ENCODE measurements at places on chromosomes 6 and 20.

DNA sequence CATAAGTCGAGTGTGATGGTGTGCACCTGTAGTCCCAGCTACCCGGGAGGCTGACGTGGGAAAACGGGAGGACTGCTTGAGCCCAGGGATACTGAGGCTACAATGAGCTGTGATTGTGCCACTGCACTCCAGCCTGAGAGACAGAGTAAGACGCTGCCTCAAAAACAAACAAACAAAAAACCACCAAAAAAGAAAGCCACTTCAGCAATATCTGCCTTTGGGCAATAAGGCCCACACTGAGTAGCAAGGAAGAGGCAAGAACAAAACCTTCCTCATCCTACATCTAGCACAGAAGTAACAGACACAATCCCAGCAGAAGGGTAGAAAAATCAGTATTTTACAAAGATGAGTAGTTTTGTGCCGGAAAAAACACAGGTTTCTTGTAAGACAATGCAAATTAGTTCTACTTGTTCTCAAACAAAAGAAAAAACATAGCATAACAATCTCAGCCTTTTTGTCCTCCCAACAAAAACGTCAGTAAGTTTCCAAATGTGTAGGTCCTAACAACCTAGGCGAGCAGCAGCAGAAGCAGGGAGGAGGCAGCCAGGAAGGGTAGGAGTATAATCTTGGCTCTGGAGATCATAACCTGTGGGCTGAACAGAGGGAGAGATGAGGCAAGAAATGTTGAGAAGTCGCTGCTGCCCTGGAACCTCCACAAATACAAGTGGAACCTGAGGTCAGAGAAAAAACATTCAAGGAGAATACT is 5.7 kb downstream of the PPP1R10 start:
- peak; percentile 50 for DNase-seq

DNA sequence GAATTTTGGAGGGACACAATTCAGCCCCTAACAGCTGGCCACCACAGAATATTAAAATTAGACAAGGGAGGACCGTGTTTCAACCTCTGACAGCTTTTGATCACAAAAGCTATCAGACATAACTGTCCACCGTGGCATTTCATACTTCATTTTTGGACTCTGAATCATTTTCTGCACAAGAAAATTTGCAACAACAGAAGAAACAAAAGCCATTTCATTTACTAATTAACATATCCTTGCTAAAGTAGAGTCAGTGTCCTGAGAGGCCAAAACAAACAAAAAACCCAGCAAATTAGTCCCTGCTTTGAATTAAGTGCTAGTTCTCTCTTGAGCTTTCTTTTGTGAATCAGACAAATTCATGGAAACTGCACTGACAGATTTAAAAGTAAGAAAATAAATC is 17.6 kb upstream of the COL12A1 start:
- DNase-seq = no peak

DNA sequence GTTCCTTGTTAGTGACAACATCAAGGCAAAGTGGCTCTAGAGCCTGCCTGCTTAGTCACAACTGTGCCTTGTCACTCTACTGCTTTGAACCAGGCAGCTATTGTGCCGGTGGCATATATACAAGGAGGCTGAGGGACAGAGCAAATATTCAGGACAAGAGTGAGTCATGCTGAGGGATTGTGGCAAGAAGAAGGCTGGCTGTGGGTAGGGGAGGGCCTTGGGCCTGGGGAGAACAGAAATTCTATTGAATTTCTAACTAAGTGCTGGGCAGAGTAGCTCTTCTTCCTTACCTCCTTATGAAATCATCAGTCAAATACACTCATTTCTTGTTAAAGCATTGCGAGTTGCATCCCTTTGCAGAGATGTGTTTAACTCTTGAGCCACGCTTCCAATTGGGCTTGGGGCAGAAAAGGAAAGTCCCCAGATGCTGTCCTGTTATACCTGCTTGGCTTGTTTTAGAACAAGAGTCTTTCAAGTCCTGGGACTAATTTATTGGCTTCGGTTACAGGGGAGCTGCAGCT is 59.7 kb downstream of the PFDN4 start:
- no peak for DNase-seq

DNA sequence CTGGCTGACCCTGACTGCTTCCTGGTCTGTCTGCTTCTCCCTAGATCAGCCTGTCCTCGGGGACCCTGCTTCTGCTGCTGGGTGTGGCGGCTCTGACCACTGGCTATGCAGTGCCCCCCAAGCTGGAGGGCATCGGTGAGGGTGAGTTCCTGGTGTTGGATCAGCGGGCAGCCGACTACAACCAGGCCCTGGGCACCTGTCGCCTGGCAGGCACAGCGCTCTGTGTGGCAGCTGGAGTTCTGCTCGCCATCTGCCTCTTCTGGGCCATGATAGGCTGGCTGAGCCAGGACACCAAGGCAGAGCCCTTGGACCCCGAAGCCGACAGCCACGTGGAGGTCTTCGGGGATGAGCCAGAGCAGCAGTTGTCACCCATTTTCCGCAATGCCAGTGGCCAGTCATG is 6.3 kb downstream of the NRSN2 start:
- DNase-seq = no peak

GRCh38 chr6:37552267-37552666 is 52.6 kb upstream of the CCDC167 start:
- no peak for DNase-seq

GRCh38 chr20:57053793-57054552 is 212.5 kb downstream of the BMP7 start:
- DNase-seq = no peak

DNA sequence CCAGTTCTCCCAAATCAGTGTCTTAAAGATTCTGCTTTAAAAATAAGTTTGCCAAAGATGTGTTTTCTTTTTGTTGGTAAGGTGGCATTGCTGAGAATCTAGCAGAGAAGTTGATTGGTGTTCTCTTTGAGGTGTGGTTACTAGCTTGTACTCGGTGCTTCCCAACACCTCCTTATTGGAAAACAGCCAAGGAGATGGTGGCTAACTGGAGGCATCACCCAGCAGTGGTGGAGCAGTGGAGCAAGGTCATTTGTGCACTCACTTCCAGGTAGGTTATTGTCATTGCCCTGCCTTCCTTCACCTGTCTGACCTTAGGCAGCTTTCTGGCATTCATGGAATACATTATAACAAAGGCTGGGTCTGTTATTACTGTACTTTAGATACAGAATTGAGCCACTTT is 26.7 kb downstream of the RALGAPB start:
- no peak for DNase-seq

DNA sequence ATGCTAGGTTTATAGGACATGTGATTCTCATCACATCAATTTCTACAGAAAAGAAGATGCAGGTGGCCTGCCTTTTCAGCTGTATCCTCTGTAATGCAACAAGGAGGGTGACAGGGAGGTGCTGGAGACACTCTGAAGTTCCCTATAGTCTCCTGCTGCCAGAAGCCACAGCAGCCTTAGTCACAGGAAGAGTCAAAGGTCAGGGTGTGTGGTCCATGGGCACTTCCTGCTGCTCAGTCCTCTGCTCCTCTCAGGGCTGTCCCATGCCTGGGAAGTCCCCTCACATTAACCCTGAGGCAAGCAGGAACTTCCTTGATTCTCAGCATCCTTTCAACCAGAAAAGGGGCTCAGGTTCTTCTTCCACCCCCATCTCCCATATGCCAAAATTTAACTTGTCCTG is 144.8 kb upstream of the FOXA2 start:
- DNase-seq = no peak

DNA sequence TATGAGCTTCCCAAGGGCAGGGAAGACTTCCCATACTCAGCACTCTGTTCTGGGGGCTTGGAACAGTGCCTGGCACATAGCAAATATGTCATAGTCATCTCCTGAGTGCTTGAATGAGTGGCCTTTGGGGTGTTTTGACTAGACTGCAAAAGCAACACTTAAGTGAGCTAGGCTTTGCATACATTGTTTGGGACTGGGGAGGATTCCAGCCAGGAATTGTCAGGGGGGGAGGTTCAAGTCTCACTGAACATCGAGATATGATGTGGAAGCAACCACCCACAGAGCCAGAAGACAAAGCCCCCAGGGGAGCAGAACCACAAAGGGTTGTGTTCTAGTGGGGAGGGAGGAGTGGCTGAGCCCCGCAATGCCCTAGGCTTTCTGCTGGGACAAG is 98.4 kb downstream of the SYCP2 start:
- DNase-seq = no peak

- no peak for DNase-seq
These were observed 128.1 kb upstream of the DOK5 start for GRCh38 chr20:54347166-54347833.

DNA sequence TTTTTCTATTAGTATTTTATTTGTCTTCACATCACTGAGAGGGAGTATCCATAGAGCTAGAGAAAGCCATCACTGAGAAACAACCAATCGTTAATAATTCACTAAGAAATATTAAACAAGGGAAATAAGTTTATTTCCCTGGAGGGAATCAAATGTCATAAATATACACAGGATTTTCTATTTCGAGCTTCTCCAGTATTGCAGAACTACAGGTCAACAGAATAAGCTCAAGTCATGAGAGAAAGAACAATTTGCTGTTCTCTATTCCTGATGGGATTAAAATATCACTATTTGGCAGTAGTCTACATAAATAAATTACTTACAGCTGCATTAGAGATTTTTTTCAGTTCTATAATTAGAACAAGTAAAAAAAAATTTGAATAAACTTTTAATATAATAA is 2.2 kb upstream of the FAM162B start:
- DNase-seq = no peak

- DNase-seq = no peak
These were observed 35.3 kb downstream of the DLL1 start for GRCh38 chr6:170255426-170256125.

- DNase-seq = no peak
These were observed 58.7 kb downstream of the GTF2H5 start for GRCh38 chr6:158226655-158227512.

DNA sequence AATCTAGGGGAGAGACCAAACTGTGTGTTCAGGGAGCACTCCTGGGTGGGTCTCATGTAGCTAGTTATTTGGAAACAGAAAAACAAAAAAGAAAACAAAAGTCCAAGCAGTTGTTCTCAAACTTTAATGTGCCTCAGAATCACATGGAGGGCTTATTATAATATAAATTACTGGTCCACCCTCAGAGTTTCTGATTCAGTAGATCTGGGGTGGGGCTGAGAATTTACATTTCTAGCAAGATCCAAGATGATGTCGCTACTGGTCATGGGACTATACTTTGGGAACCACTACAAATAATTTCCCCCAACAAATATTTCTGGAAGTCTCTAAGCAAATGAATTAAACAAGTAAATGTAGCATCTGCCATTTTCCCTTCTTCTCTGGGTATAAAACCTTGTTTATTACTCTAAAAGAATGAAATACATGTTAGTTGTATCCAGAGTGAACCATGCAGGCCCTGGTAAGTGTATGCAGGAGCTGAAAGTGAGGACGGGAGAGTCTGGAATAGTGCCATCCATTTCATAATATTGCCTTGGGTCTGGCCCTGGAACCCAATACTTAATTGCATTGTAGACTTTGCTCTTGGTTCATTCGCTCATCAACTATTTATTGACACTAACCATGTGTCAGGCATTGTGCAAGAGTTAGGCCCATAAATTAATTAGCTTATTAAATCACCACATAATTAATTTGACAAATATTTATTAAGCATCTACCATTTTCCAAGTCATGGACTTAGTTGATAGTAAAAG is 490.8 kb downstream of the EPM2A start:
- DNase-seq = no peak

GRCh38 chr20:50054626-50055511 is 58.1 kb downstream of the UBE2V1 start:
- peak; percentile 98 for DNase-seq

GRCh38 chr20:1863296-1863695 is 31.9 kb upstream of the SIRPA start:
- DNase-seq = no peak

DNA sequence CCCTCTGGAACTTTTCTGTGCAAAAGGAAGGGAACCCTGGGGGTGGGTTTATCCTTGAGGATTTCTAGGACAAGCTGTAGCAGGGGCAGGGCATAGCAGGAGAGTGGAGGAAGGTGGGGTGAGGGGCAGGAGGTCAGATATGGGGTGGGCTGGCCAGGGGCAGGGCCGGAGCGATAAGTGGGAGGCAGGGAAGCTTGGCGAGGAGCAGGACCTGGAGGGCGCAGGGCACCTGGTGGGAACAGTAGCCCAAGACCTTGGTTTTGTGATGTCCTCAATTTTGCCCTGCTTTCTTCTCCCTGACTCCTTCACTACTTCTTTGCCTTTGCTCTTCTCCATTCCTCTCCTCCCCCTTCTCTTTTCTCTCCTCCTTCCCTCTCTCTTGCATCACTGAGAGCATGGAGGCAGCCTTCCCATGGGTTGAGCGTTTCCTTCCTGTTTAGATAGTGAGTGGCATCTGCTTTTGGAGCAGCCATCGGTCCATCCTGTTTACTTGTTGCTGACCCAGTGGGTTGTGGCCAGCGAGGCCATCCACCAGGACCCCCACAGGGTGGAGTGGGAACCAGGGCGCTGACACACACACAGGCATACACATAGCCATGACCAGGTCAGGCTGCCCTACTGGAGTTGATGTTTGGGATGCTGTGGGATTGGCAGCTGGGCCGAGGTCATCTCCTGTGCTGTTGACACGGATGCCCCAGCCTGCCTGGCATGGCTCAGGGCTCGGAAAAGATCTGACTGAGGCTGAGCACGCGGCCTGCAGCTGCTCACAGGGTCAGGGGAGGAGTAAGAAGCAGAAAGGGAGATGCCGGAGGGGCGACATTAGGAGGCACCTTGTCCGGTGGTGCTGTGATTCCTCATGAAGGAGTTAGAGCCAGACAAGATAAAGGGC is 121.0 kb upstream of the RNF24 start:
- DNase-seq = no peak

- no peak for DNase-seq
These were observed 132.7 kb downstream of the AGPAT4 start for GRCh38 chr6:161141173-161141572.

DNA sequence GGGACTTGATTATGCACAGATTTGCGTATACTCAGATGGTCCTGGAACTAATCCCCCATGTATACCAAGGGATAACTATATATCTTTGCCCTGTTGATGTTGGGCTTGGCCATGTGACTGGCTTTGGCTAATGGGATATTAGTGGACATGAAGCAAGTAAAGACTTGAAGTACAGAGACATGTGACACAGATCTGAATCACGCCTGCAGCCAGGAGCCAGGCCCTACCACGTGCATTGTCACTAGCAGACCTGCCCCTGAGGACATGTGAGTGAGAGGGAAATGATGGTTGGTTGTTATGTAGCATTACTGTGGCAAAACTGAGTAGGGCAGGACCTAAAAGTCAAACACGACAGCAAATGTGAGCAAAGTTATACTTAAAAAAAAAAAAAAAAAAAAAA is 155.7 kb downstream of the AKAP7 start:
- DNase-seq = no peak

- DNase-seq = no peak
These were observed 13.4 kb upstream of the TBC1D20 start for GRCh38 chr20:475463-476357.

GRCh38 chr6:159758031-159759001 is 3.5 kb upstream of the ACAT2 start:
- DNase-seq = no peak

GRCh38 chr6:145247692-145248419 is 487.5 kb downstream of the EPM2A start:
- no peak for DNase-seq

- no peak for DNase-seq
These were observed 83.6 kb downstream of the PREP start for GRCh38 chr6:105319331-105319730.

Data from thyroid gland (tissue), 4 donors.